ENCODE measurements at places on chromosomes 4 and X.

- no peak for DNase-seq
Observed at GRCh38 chr4:6718932-6719610, 3.1 kb downstream of the BLOC1S4 start.

GRCh38 chr4:106048250-106048971, 153.1 kb downstream of the NPNT start:
- no peak for DNase-seq

- DNase-seq, result no peak
Observed at GRCh38 chr4:2489081-2489805, 20.3 kb downstream of the RNF4 start.

- DNase-seq, result peak; percentile 2
Observed at GRCh38 chrX:79259073-79259689, 108.0 kb downstream of the ITM2A start.

GRCh38 chr4:78370631-78371372, 180.8 kb upstream of the ANXA3 start:
- no peak for DNase-seq

DNA sequence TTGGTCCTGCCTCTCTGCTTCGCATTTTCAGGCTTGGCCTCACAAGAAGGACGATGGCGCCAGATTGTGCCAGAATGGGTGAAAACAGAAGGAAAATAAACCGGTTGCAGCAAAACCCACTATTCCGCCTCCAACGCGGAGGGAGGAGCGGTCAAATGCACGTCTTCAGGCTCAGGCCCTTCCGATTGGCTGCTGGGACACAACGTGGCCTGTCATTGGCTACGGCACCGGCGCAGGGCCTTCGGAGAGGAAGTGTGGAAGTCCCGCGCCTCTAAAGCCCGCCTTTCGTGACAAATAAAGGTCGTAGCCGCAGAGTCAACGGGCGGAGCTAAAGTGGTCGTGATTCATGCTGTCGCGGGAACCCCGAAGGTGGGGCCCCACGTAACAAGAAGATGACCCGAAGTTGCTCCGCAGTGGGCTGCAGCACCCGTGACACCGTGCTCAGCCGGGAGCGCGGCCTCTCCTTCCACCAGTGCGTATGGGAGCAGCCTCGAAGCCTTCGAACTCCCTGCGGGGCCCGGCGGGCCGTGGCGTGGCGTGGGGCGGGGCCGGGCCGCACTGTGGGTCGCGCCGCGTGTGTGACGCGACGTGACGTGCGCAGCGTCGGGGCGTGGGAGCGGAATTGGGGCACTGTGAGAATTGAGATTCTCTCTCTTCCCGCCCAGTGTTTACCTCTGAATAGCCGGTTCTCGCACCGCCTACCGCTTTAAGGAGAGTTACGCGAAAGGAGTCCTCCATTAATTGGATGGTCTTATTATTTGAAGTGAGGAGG, at the start of gene THAP9:
THAP9 (plus strand) TSS at position 325 of the 772 bp plus-strand sequence; CDS start at position 393, 68 bp downstream.
- DNase-seq, result peak; percentile 96

DNA sequence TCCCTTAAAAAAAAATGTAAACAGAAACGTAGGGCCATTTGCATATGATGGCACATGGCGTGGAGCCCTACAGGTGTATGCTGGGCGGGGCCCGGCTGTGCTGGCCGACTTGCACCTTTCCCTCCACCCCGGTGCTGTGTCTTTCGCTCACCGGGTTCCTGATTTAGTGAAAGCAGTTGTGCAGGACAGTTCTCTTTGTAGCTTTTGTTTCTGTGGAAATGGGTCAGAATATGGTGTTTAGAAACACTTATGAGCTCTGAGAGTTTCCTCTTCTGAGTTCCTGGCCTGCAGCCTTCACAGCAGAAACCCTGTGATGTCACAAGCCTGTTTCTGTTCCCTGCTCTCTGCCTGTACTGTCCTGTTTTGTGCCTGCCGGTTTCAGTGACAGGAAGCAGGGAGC, 22.5 kb upstream of the MSANTD1 start:
- no peak for DNase-seq

DNA sequence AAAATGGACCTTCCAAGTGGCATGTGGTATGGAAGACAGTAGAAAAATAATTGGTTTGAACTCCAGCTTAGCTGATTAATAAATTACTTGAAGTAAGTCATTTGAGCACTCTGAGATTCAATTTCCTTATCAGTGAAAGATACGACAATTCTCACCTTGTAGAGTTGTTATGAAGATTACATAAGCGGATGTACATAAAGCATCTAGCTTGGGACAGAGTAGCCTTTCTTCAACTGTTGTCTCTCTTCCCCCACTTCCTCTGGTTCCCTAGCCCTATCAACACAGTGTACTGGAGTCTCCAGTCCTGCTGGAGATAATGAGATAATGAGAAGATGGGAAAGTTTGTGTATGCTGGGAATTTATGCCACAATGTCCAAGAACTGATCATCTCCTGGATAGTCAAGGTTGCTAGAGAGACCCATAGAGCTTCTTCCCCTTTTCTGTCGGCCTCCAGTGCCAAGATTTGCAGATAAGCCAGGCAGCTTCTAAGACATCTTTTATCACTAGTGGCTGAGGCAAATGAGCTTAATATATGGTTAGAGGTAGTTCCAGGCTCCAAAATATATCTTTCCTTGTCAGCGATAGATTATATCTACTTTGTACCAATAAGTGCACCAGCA, 33.9 kb downstream of the VSIG4 start:
- DNase-seq, result no peak

- no peak for DNase-seq
Observed at GRCh38 chr4:99825272-99825671, 8.6 kb downstream of the DAPP1 start.

DNA sequence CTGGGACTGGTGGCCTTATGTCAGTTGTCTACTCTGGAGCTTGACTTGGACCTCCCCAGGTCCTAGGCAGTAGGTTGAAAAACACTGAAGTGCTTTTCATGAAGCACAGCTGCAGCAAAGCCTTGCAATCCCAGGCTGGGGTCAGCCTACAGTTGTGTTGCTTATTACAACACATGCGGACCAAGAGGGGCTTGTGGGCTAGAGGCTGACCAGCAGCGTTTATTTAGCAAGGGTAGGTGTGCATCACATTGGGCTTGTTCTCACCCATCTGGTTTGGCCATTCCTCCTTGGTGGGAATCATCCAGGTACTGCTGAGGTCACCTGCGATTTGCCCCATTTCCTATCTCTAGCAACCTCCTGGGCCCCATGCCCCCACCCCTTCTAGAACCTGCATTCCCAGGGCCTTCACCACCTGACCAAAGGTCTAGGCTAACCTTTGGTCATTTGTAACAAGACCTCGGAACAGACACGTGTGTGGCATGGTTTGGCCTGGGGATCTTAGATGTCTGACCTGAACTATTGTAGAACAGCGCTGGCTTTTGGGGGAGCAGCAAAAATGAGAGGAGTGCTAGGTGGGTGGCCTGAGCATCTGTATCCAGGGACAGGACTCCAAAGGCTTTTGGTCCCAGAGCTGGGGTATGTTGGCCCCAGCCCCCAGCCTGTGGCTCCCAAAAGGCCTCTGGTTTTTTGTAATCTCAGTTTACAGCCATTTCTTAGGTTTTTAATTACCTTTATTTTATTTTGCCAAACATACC, 3.0 kb downstream of the RPL10 start:
- DNase-seq, result no peak

DNA sequence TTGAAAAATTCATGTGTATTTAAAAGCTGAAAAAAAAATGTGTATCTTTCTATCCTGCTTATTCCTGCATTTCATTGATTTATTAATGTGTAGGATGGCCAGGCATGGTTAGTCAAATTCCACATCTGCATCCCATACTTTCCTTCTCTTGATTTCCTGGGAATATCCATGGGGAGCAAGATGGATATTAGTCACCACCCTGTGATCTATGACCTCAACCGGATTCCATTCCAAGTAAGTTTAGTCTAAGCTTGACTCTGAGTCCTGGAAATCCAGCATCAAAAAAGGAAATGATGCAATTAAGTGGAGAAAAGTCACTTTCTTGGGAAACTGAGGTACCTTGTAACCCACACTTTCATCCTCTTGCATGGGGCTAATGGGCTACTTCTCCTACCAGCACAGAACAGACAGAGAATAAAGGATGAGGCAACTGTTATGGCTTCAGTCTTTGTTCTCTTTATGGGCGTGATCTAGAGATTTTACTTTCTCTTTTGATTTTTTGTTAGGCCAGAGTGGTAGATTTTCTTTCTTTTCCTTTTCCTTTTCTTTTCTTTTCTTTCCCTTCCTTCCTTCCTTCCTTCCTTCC, 17.1 kb upstream of the BEX4 start:
- no peak for DNase-seq

- no peak for DNase-seq
Observed at GRCh38 chr4:100811046-100811445, 293.2 kb upstream of the EMCN start.

GRCh38 chr4:185775792-185776555, 36.0 kb downstream of the SORBS2 start:
- DNase-seq, result no peak

- no peak for DNase-seq
Observed at GRCh38 chr4:81460191-81460701, 11.5 kb downstream of the RASGEF1B start.

- DNase-seq, result peak; percentile 43
Observed at GRCh38 chr4:2934077-2934812, 29.0 kb downstream of the NOP14 start.

GRCh38 chr4:23680671-23681518, 209.0 kb downstream of the PPARGC1A start:
- DNase-seq, result no peak

GRCh38 chrX:115579327-115579726, 18.4 kb downstream of the PLS3 start:
- DNase-seq, result no peak

DNA sequence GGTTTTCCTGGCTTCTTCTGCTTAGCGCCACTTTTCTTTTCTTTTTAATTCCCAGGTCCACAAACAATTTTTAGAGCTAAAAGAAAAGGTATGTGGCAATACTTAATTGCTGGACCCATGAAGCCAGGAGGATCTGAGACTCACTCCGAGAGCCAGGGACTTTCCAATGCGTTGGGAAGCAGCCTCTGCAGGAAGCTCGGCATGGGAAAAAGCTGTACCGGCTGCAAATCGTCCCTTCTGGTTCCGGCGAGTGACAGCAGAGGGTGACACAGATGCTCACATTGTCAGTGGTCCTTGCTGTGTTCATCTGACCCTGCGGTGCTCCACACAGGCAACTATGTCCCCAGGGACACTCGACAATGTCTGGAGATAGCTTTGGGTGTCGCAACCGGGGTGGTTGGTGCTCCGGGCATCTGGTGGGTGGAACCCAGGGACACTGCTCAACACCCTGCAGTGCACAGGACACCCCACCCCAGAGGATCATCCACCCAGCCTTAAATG, 164.0 kb downstream of the PRKX start:
- no peak for DNase-seq

- DNase-seq, result peak; percentile 15
Observed at GRCh38 chr4:24473309-24473721, 111.0 kb downstream of the DHX15 start.

- DNase-seq, result no peak
Observed at GRCh38 chr4:1510931-1511330, 104.7 kb upstream of the NKX1-1 start.

- no peak for DNase-seq
Observed at GRCh38 chr4:116223040-116223732, 862.2 kb downstream of the TRAM1L1 start.

DNA sequence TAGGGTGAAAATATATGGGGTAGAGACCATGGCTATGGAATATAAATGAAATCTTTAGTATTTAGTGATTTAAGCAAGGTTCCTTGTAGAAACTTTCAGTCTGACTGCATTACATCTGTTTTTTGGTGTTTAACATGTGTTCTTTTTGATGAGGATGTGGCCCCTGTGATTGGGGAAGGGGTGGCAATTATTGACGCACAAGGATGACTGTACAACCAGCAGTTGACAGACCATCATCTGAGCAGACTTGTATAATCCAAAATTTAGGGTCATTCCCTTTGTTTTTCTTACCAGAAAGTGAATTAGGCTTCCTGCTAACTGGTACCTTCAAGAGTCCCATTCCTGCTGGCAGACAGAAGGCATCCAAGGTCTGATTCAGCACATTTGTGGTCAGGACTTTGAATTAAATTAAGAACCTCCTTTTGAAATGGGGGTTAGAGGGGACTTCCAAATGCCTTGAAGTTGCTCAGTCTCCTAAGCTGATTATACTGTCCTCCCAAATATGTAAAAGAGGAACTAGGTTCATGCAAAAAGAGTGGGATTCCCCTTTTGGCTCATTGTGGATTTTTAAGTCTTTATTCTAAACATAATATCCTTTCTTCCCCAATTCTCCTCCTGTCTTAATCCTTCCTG, 112.4 kb upstream of the CXCL13 start:
- no peak for DNase-seq

DNA sequence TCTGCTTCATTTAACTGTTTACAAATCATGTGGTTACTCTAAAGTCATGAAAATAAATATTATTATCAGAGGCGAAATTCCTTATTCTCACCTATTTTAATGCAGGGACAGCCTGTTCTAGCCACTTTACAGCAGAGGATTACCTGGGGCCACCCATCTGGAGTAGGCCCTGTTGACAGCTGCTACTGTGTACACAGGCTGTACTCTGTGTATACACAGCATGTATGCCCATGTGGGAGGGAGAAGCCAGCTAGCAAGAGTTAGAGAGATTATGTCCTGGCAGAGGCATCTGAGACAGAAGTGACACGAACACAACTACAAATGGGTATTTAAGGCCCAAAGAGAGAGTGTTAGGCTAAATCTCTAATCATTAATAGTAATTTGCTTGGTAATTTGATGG, 62.1 kb downstream of the GPRIN3 start:
- DNase-seq, result no peak

DNA sequence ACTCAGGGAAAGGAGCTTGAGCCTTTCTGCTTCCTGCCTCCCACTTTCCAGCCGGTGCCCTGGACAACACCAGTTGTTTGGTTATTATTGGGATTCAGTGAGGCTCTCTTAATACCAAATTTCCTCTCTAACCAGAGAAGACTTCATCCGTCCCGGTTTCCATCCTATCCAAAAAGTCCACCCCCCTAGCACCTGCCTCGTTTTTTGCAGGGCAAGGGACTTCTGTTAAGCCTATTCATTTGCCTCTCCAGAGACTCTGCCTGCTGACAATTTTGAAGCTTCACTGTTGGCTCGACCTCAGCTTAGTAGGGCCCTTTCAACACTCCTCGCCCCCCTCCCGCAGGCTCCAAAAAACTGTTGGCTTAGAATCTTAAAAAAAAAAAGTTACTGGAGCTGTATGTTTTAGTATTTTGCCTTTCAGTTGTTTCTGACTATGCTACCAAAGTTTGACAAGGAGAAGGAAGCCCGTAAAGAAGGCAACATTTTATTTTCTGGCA, 779 bp upstream of the PRSS12 start:
- DNase-seq, result no peak

DNA sequence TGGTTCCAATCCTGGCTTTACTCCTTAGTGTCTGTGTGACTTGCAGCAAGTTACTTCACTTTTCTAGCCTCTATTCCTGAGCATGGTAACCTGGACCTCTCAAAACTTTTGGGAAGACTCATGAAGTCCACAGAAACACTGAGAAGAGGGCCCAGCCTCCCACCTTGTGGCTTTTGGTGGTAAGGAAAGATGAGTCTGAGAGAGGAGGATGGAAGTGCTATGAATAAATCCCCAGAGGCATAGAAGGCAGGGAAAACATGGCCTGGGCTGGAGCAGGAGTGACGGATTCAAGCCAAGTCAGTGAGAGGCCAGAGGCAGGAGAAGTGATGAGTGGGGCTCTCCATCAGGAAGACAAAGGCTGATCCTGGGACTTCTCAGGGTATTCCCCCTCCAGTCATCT, 10.9 kb upstream of the MAGEA4 start:
- no peak for DNase-seq

Measured in germinal center (tissue), 1 donor.